G401 (cell line): ENCODE measurements at places on chromosomes 3 and 15. TPM values are rescaled to one million over a fixed set of nuclear protein-coding genes. Genes with fewer than 3 reads are reported as not detected.
A peak's percentile ranks its signal among the peaks of the same experiment; 100 is the strongest.

GRCh38 chr3:50665081-50665840, 9.5 kb upstream of the DOCK3 start:
- DNase-seq: no peak

GRCh38 chr3:59270921-59271320, 221.1 kb upstream of the CFAP20DC start:
- DNase-seq: no peak

DNA sequence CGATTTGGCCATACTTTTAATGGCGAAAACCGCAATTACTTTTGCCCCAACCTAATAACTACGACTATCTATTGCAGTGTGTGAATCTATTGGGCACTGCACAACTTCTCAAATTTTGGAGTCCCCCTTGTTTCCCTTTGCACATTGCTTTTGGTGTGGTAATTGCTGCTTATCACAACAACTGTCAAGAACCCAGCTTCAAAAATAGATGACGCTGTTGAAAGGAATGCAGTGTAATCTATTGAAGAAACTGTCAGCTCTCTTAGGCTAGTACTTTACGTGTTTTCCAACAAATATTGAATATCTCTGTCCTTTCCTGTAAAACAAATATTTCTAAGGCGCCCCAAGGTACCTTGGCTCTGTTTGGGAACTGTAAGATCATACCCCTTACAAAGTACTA, 222.8 kb upstream of the UBE2E2 start:
- no peak for DNase-seq

DNA sequence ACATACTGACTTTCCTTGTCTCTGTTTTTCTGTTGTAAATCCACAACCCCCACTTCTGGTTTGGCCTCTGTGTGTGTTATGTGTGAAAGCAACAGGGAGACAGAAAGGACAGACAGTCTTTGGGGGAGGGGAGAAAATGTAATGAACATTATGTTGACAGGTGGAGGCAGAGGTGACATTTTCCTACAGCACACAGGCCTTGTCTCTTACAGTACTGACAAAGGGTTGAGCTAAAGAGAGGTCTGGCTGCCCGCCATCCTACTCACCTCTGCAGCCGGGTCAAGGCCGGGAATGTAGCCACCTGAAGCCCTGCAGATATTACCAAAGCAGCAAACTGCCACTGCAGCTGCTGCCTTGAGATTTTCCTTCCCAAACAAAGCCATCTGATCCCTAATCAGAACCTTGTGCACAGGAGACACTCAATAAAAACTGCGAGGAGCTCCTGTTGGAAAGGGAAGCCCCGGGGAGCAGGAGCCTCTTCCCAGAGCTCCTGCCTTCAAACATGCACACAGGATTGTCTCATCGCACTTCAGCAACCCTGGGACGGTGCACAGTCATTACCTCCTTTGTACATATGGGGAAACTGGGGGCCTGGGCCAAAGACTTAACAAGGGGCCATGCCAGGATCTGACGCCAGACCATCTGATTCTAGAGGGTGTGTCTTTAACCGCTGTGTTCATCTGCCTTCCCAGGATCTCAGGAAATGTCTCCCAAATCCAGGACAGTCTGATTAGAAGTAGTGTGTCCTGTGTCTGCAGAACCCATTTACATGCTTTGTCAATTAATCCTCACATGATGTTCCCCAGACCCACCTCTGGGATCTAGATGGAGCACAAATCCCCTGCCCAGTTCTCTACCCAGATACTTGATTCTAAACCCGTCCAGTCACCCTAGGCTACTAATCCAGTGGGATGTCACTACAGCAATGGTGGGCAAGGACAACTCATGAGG, 14.2 kb downstream of the MYO5C start:
- peak; percentile 74 for DNase-seq

DNA sequence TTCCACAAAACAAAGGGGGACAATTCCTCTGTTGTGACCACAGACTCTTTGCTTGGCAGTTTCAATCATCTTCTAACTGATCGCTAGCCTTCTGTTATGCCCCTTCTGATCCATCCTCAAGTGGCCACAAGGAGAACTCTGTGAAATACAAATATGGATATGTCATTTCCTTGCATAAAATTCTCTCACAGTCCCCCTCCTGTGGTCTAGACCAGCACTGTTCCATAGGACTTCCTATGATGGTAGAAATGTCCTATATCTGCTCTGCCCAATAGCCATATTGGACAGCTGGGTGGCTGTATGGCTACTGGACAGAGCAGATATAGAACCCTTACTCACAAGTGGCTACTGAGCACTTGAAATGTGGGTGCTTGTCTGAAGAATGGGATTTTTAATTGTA, 25.9 kb upstream of the SNRK start:
- DNase-seq: no peak

GRCh38 chr3:186094696-186095425, 14.0 kb downstream of the ETV5 start:
- no peak for DNase-seq

The MUC4 gene
- 0.12 and 0.20 TPM in 2 replicates for total RNA-seq

The ZNF80 gene
- not detected in 2 replicates for total RNA-seq

- peak; percentile 51 for DNase-seq
These were observed 16.1 kb upstream of the TM4SF1 start for GRCh38 chr3:149393345-149394160.

- DNase-seq: no peak
These were observed 80.0 kb downstream of the USP13 start for GRCh38 chr3:179732661-179733348.

- DNase-seq: no peak
These were observed 13.4 kb upstream of the TBC1D5 start for GRCh38 chr3:17755836-17756235.

- DNase-seq: no peak
These were observed 193.6 kb downstream of the FAM43A start for GRCh38 chr3:194879126-194879877.

The HOMER2 gene
- 36.0 and 40.4 TPM in 2 replicates for total RNA-seq

- no peak for DNase-seq
These were observed 48.4 kb downstream of the CCNL1 start for GRCh38 chr3:157111518-157111917.

The GOLGA8O gene
- total RNA-seq: not detected in 2 replicates

DNA sequence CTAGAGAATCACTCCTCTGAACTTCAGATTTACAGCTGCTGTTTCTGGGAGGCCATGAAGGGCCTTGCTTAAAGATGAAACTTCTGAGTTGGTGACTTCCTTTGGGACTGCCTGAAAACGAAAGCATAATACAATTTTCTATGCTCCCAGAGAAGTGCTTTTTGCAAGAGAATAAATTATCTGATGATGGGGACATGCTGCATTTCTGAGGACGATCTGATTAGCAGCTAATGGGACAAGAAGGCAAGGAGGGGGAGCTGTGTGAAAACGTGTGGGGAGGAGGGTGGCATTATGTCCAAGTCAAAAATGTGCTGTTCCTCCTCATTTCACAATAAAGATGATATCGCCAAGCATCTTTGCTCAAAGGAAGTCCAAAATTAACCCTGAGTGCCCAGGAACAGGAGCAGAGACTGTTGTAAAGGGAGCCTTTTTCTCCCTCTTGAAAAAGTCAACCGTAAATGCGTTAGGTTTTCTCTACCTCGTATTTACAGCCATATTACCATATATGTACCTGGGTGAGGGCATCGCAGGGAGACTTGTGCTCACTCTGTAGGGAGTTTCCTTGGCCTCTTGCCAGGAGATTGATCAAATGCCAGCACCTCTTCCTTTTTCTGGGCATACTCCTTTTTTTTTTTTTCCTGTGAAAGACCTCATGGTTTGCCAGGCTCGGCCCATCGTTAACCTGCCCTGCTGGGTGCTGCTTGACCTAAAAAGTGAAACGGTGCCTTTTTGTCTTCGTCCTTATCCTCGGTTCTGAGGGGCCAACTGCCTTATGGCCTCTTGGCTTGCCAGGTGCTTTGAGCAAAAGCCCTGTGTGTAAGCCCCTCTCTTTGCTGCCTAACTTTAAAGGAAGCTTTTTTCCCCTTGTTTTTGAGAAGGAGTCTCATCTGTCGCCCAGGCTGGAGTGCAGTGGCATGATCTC, 11.5 kb downstream of the ITPR1 start:
- DNase-seq: no peak

- DNase-seq: no peak
These were observed 8.7 kb upstream of the CSTA start for GRCh38 chr3:122316368-122316767.

- no peak for DNase-seq
These were observed 49.7 kb downstream of the LRRN1 start for GRCh38 chr3:3848923-3849275.

- DNase-seq: no peak
These were observed 13.5 kb downstream of the GTF2E1 start for GRCh38 chr3:120756061-120756460.

DNA sequence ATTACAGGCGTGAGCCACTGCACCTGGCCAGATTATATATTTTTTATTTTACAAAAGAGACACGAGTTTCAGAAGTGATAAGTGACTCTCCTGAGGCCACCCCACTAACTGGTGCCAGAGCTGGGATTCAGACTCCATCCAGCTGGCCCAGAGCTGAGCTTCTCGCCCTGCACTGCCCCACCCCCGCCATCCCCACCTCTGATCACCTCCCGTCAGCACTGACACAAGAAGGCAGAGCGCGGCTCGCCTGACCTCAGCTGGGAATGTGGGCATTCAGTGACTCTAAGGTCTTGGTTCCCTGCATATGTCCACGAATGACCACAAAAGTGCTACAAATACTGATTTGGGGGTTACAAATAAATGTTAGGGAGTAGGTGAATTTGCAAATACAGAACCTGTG, 56.1 kb upstream of the GALNT15 start:
- DNase-seq: no peak

The THRB gene
- total RNA-seq: not detected in 2 replicates

The ANKRD63 gene
- 8.4 and 14.9 TPM in 2 replicates for total RNA-seq

DNA sequence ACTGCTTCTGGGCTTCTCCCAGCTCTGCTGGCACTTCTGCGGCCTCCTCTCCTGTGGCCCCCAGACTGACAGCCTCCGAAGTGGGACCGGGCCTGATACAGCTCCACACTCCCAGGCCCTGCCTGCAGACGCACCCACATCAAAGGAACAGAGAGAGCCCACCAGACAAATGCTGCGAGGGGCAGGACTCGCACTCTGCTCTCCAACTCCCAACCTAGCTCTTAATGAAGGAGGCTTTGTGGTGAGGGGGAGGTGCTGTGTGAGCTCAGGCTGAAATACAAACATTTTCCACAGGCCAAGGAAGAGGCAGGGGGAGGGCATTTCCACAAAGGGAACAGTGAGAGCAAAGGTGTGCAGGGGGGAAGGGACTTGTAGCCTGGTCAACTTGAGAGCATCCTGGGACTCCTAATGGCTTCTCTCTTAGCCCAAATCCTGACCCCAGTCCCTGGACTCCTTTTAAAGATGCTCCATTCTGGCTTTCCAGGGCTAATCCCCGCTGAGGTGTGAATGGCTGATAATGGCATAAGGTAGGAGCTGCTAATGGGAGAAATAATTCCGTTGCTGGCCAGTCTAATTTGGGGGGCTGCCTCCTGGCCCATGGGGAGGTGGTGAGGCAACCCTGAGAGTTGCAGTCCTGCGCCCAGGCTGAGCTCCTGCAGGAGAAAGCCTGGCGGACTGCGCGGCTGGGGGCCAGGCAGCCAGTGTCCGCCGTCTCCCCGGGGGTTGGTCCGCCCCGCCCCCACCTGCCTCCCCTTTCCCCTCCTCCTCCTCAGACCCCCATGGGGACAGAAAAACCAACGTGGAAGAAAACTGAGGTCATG, 9.6 kb downstream of the LINGO1 start:
- DNase-seq: no peak

DNA sequence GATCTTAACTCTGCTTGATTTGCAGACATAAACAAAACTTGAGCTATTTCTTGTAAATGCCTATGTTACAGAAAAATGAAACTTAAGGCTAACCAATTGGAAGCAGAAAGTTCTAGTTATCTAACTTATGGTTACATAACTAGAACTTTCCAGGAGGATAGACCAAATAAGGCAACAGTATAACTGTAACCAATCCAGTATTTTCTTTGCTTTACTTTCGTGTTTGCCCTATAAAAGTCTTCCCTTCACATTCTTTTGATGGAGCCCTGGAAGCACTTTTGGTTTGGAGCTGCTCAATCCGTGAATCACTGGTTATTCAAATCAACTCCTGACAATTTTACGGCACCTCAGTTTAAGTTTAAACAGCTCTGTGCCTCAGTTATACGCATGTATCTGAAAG, 164.6 kb downstream of the SUCLG2 start:
- DNase-seq: no peak

The CLRN1 gene
- not detected in 2 replicates for total RNA-seq

The GOLGA8J gene
- total RNA-seq: not detected in 2 replicates

DNA sequence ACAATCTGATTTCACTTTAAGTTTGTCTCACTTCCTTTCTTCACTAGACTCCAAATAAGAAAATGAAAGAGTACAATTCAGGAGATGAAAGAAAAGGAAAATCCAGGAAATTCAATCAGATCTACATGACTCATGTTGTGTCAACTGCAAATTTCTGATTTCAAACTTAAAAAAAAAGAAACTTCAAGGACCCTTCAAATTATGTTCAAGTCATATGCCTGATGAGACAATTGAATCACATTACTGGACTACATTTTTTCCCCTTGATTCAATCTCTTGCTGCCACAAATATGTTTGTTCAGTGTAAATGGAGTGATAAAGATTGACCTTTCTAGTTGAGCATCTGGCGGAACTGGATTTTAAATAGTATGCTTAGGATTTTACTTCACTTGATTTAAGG, 37.4 kb downstream of the FRMD5 start:
- DNase-seq: no peak

DNA sequence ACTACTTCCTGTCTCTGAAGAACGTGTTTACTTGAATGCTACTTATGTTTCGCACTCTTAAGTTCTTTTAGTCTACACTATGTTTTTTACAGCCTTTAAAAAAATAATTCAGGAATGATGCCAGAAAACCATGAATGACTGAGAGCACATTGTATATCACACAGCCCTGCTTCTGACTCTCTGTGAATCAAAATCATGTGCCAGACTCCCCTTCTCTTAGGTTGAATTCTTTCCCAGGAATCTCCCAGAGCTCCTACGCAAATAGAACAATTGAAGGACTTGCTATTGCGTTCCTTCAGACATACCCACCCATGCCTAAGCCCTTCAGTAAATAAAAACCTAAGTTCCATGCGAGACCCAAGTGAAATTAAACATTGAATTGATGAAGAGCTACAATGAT, 782.0 kb upstream of the ALCAM start:
- DNase-seq: no peak

GRCh38 chr3:133756716-133757694, 10.8 kb downstream of the TF start:
- peak; percentile 57 for DNase-seq

GRCh38 chr3:73036694-73037591, 24.5 kb upstream of the EBLN2 start:
- peak; percentile 52 for DNase-seq

GRCh38 chr3:118791246-118791645, 243.4 kb downstream of the IGSF11 start:
- DNase-seq: no peak
